Ascending aorta (tissue), 2 donors: ENCODE measurements at places on chromosomes 2 and 18.

DNA sequence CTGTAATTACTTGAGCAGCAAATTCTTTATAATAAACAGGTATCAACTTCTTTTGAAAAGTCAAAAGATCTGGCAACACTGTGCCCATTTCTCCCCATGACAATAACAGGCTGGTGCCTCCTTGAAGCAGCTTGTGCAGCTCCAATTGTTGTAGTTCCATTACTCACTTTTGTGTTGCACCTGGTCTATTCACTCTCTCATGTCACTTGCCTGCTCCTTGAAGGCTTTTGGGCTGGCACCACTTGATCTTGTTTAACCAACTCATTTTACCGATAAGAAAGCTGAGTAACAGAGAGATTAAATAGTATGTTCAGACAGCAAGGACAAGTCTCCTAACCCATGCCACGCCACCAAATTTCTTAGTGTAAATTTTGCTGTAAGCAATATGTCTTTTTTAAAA lies 314.5 kb downstream of the OSR1 start:
- no peak for DNase-seq

DNA sequence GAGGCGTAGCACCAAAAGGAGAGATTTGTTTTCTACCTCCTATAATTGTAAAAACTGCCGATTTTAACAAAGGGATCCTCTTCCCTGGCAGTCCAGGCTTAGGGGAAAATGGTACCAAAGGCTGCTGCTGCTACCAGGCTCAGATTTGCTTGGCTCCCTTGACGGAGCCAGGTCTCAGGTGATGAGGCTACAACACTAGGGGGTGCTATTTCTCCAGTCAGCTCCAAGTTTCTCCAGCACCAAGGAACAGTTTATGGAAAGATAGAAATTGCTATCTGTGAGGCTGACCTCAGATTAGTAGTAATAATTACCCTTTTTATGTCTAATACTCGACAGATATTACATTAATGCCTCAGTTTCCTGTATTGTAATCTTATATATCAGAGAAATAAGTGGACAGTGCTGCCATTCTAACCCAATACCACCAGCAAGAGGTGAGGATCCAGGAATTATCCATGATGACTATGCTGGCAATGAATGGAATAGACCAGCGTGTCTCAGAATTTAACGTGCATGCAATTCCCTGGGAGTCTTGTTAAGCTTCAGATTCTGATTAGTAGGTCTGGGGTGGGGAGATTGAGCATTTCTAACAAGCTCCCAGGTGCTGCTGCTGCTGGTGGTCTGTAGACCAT lies 111.3 kb downstream of the ESCO1 start:
- no peak for DNase-seq

DNA sequence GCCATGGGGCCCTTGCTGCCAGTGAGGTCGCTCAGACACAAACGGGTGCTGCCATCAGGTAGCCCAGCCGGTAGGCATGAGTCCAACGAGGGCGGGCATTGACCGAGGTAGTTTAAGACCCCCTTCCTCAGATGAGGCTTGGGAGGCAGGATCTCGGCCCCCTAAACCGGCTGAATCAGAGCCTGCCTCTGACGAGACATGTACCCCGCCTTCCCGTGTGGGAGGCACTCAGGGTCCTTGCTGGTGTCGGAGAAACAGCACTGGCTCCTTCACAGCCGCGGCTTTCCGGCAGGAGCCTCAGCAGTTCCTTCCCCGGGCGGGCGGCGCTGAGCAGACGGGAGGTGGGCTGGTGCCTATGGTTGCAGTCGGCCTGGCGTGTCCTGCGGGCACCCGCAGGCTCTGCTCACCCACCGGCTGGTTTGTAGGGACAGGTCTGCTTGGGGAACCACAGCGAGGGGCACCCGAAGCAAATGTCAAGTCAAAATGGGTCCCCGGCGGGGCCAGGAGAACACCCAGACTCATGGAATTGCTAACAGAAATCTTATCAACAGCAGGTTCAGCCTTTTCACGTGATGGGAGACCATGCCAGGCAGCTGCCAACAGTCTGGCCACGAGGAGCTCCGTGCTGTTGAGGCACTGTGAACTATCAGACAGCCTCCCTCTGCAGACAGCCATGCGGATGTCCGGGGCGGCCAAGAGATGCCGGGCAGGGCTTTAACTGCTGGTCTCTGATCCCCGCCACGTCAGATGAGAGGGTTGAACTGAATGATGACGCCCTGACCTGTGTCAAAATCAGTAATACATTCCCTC lies 2.8 kb downstream of the KCNG2 start:
- DNase-seq: no peak

- no peak for DNase-seq
These were observed 3.4 kb downstream of the ACVR1C start for GRCh38 chr2:157625296-157625695.

- DNase-seq: peak; percentile 29
These were observed 41.4 kb downstream of the OXER1 start for GRCh38 chr2:42722320-42723190.

GRCh38 chr2:181995289-181995688 lies 9.6 kb downstream of the PPP1R1C start:
- no peak for DNase-seq

DNA sequence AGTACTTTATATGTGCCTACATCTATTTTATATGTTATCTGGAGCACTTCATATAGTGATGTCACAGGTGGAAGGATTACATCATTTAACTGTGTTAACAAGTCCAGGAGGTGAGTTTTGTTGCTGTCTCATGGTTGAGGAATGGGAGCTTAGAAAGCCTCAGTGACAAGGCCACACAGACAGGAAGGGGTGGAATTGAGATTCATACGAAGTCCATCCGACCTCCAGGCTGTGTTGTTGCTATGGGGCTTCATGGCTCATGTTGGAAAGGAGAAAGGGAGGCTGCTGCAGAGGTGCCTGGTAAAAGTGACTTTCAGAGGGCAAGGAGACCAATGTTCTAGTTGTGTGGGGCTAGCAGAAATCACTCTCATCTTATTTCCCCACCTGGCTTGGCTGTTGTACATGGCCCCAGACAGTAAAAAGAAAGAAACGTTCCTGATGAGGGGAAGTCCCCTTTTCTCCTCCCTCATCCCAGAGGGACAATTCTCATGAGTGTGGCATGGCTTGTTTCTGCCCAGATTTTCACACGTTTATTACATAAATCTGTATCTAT lies 31.0 kb upstream of the GREB1 start:
- no peak for DNase-seq

DNA sequence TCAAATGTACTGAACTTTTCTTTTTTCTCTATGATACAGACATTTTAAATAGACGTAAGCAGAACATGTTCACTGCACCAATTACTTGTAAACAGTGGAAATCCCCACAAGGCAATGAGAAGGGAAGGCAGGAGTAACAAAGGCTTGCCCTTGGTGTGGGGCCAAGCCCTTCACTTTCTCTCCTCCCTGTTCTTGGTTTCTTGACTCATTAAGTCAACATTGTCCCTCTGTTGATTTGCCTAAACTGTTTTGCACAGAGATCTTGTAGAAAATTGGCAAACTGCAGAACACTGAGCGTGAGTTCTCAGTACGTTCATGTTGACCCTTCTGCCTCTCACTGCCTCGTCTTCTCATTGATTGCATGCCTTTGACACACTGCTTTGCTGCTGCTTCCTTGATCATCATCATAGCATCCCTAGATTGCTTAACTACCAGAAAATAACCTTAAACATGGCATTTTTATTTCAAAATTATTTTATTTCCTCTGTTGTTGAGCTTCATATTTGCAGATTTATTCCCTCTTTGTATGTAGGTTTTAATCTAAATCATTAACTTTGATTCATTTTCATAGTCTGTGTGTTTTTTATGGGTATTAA lies 257.7 kb downstream of the PTGR3 start:
- peak; percentile 69 for DNase-seq

GRCh38 chr2:70790136-70790828 lies at the start of gene FIGLA:
FIGLA (minus strand) TSS chr2:70790643; CDS start chr2:70790638, 5 bp downstream.
- no peak for DNase-seq

DNA sequence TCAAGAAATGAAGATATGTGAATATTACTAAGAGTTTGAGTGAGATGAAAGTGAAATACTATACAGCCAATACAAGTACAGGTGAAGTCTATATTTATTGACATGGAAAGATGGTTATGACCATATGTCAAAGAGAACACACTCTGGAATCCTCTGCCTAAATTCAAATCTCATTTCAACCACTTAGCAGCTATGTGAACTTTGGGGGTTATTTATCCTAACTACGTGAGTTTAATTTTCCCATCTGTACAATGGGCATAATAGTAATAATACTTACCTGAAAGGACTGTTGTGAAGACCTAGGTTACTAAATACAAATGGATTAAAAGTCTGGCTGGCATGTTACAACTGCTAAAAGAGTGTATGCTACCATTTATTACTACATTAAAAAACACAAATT lies 79.6 kb downstream of the ROCK2 start:
- no peak for DNase-seq

- no peak for DNase-seq
These were observed 14.9 kb downstream of the ELMOD3 start for GRCh38 chr2:85369500-85369899.

DNA sequence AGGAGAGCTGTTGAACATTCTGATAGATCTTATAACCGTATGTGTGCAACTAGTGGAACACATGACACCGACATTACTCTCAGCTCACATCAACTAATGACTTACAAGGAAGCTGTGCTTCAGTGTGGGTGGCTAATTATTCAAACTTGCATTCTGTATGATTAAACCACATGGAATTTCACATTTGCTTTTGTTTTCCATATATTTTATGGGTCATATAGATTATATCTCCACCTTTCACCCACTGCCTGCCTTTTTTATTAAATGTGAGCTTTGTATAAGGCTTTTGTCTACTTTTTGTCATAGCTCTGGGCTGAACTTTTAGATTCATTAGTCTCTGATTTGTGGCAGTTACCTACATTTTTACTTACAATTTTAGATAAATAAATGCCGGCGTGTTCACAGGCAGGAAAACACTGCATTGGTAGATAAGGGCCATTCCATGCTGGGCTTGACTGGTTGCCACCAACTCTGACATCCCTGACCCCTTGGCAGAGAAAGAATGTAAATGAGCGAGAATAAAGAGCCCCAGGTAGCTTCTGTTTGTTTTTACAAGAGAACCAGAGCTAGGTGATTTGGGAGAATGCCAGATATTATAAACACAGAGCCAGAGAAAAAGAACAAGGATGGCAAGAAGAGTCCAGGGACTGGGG lies 35.7 kb downstream of the LYPD6 start:
- DNase-seq: no peak

- DNase-seq: no peak
These were observed 398 bp downstream of the CRYBA2 start for GRCh38 chr2:218992703-218993344.

GRCh38 chr2:142254031-142254430 lies 123.2 kb upstream of the LRP1B start:
- no peak for DNase-seq

GRCh38 chr2:174071321-174071720 lies 106.1 kb upstream of the SP3 start:
- no peak for DNase-seq

GRCh38 chr18:9474108-9474982 lies 968 bp upstream of the RALBP1 start:
- DNase-seq: no peak

- no peak for DNase-seq
These were observed 15.9 kb downstream of the CAPG start for GRCh38 chr2:85394261-85394681.

DNA sequence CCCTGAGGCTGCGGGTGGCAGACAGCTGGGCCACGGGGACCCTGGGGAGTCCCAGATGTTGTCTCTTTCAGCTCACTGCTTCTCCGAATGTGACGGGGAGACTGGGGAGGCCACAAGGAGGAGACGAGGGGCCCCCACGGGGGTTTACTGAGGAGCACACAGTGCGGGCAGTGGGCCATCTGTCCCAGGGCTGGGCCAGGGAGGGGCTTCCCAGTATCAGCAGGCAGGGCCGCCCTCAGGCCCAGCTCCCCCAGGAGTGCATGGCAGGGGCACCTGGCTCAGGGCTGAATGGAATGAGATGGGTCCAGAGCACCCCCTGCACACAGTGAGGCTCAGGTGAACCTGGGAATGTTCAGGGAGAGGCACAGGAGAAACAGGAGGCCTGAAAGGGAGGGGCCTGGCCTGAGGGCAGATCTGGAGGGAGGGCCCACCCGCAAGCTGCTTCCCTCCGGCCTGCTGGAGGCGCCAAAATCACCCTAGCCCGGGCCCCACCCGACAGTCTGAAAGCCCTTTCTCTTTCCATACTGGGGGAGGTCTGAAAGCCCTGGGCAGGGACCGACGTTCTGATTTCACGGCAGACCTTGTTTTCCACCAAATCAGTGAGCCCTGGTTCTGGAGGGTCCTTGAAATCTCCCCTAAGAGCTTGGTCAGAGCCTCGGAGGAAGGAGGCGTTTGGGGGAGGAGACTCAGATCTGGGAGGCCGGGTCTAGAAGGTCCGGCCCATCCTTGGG lies 35.5 kb upstream of the PTMA start:
- DNase-seq: no peak

DNA sequence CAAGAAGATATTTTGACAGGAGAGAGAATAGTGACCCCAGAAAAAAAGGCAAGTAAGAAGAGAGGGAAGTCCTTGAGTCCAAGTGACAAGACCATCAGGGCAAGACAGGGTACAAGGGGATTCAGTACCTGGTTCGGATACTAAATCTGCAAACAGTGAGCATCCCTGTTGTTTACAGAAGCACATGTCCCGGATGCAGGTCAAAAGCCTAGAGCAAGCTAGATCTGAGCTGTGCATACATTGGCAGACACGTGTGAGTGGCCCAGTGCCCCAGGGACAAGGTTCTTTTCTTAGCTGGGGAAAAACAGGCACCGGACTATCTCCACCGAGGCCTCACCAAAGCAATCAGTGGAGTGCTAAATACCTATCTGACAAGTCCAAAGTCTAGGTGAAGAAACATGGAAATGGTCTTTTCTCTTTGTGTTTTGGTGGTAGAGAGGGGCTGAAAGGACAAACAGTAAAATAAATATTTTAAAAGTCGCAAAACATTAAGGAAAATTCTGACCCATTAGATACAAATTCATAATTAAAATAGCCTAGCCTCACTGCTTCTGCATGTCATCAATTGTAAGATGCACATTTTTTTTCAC lies 165.2 kb downstream of the SUCLG1 start:
- no peak for DNase-seq

- DNase-seq: no peak
These were observed 158.2 kb downstream of the NEB start for GRCh38 chr2:151576080-151576479.

GRCh38 chr2:62016957-62017356 lies 111.5 kb downstream of the COMMD1 start:
- no peak for DNase-seq

DNA sequence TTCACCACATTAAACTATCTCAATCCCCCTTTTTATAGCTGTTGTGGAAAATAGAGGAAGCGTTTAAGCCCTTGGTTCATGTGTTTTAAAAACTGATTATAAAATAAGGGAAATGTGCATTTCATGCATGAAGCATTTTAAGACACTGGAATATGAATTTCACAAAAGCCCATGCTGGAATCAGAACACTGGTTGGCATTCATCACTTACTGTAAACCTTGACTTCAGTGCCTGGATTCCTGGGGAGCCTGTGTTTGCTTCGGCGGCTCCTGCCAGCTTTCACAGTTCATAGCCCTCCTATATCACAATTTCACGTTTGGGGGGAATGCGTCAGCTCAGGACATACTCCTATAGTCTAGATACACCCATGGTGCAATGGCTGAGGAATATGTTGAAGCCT lies 336.9 kb downstream of the INSIG2 start:
- DNase-seq: no peak
